GM04503 (cell line): ENCODE measurements at places on chromosomes 11 and 22.
A peak's percentile ranks its signal among the peaks of the same experiment; 100 is the strongest.

DNA sequence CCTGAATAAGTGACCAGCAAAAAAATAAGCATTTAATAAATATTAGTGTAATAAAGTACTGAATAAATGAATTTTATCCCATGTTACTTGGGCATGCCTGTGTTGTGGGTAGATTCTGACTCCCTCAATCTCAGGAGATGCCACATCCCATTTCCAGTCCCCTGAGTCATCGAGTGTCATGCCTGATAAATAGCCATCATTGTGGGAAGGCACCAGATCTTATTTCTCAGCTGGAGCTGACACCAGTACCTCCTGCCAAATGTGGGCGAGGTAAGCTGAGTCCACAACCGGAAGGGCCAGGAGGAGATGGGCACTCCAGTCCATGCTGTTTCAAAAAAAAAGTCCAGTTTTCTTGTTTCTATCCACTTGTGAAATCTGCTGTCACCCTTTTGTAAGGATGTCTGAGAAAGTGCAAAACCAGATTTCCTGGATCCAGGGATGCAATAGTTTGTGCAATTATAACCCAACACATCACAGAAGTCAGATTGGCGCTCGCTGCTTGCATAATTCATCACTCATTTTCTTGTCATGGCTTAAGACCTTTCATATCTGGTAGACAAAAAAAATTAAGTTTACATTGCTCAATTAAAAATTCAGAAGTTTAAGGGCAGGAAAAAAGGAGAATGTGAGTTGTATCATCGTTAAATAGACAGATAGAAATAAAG lies 311.6 kb downstream of the MIAT start:
- no peak for DNase-seq

- DNase-seq: no peak
These were observed at the start of gene OAF for GRCh38 chr11:120210626-120211521. OAF (plus strand) TSS chr11:120211032; CDS start chr11:120211280, 248 bp downstream.

DNA sequence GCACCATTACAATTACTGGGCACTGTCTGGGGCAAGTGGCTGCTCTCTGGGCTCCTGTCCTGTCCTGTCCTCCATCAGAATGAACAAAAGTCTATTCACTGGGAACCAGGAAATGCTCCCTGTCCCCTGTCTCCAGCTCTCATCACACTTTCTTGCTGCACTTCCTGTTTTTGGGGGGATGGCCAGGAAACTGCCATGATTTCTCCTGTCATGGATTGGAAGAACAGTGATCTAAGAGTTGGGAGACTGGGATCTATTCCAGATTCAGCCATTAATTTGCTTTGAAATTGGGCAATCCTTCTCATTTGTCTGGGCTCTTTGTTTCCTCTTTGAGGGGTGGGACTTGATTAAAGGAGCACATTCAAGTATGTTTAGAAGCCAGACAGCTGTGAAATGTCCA lies 61.4 kb upstream of the KIRREL3 start:
- no peak for DNase-seq

DNA sequence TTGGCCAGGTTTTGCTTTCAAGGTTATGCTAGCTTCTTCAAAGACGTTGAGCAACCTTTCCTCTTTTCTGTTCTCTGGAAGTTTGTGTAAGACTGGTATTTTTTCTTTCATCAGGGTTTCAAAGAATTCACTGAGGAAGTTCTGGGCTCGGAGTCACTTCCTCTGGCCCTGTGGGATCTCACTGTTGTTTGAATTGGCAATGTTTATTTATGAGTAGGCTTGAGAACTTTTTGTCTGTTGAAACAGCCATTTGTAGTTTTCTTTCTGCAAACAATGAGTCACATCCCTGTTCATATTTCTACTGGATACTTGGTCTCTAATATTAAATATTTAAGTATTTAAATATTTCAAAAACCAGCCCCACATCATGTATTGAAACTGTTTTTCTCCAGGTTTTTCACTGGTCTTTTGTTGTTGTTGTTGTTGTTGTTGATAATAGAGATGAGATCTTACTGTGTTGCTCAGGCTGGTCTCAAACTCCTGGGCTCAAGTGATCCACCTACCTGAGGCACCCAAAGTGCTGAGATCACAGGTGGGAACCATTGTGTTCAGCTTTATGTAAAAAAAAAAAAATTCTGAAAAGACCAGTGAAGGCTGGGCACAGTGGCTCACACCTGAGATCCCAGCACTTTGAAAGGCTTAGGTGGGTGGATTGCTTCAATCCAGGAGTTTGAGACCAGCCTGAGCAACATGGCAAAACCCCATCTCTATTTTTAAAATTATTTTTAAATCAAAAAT lies 26.9 kb downstream of the SUSD2 start:
- DNase-seq: peak; percentile 98

DNA sequence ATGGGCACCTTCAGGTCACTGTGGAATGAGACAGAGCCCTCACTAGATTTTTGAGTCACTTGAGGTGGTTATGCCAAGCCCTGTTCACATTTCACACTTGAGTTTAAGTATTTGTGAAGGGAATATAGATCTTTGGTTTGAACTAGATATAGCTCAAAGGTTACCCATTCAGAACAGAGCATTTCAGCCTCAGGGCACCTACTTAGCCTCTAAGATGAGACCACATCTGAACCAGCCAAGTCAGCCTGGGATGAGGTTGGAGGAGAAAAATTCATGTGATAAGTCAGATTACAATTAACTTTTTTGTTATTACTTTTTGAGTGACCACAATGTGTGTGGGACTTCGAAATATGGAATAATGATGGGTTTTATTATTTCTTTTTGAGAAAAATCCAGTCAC lies 127.8 kb downstream of the TEAD1 start:
- DNase-seq: no peak

GRCh38 chr11:116173506-116173905 lies 599.3 kb downstream of the BUD13 start:
- DNase-seq: no peak

GRCh38 chr11:39732001-39732400 lies 1727.5 kb downstream of the LRRC4C start:
- no peak for DNase-seq

GRCh38 chr11:38680746-38681145 lies 2082.7 kb upstream of the RAG2 start:
- no peak for DNase-seq

- DNase-seq: no peak
These were observed 24.9 kb downstream of the CHEK2 start for GRCh38 chr22:28716686-28717085.

- no peak for DNase-seq
These were observed 5.7 kb downstream of the UBE4A start for GRCh38 chr11:118364956-118365615.
